ENCODE measurements at places on chromosomes 16 and 17.
A peak's percentile ranks its signal among the peaks of the same experiment; 100 is the strongest.

DNA sequence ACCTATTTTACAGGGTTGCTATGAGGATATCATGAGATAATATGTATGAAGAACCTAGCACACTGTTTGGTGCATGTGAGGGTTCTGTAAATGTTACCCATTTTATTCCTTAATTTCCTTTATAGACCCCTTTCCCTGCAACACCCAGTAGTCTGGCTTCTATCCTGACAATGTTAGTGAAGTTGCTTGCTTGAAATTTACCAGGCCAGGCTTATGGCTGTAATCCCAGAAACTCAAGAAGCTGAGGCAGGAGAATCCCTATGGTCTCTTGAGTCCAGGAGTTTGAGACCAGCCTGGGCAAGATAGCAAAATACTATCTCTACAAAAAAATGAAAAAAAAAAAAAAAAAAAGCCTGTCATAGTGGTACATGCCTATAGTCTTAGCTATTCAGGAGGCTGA is 722.0 kb downstream of the MAF start:
- DNase-seq, result no peak

- no peak for DNase-seq
Measured at GRCh38 chr16:10178080-10178479, 4.1 kb downstream of the GRIN2A start.

DNA sequence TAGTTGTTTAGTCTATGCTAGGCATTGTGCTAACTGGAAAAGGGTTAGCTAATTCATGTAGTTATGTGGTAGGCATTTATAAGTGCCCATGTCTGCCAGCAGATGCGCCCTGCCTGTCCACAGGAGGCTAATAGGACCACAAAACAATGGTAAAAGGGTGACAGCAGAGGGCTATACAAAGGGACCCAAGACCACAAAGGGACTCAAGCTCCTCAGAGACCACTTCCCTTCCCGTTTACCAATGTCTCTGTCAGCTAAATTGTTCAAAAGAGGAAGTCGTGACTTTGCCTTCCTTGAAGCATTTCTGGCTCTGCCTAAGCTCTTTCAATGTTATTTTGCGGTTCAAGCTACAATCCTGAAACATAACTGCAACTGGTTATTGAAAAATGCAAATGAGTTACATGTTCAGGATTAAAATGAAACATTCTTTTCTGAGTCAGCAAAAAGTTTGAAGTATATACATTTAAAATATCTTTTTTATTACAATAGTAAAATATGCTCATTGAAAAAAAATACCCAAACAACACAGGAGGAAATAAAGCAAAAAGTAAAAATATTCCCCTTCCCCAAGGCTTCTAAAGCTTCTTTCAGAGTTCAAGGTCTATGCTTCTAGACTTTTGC is 149.2 kb downstream of the MAF start:
- DNase-seq, result peak; percentile 88

GRCh38 chr16:78179666-78180065 is 80.2 kb downstream of the WWOX start:
- DNase-seq, result no peak

GRCh38 chr16:12255473-12255872 is 278.9 kb downstream of the SNX29 start:
- no peak for DNase-seq

GRCh38 chr16:2187212-2187611 is 9.2 kb downstream of the CASKIN1 start:
- no peak for DNase-seq

DNA sequence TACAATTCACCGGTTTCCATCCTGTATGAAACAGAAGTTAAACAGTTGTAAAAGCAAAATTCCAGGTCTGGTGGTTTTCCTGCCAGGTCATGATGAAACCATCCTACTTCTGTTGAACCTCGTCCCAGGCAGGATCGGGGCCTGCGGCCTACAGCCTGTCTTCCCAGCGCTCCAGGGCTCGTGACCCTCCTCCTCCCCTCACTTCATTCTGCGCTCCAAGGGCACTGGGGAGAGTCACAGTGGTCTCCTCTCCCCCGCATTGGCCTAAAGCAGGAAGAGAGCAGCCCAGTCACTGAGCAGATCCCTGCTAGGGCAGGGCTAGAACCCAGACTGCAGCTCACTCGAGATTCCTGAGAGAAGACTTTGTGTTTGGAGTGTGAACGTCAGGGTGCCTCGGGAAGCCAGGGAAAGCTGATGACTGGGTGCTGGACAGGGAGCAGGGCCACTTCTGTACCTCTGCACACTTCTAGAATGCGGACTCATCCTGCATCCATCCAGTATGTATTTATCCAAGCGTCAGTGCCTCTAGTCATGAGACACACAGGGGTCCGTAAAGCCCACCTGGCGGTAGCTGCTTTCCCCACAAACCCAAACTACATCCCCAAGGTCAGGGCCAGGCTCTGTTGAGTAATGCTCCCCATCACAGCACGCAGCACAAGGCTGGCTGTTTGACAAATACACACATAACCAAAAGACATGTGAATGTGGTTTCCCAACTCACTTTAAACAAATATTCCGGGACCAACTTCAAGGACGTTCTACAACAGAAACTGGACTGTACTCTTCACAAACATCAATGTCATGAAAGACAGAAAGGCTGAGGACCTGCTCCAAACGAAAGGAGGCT is 1.7 kb upstream of the ITGAE start:
- DNase-seq, result no peak

DNA sequence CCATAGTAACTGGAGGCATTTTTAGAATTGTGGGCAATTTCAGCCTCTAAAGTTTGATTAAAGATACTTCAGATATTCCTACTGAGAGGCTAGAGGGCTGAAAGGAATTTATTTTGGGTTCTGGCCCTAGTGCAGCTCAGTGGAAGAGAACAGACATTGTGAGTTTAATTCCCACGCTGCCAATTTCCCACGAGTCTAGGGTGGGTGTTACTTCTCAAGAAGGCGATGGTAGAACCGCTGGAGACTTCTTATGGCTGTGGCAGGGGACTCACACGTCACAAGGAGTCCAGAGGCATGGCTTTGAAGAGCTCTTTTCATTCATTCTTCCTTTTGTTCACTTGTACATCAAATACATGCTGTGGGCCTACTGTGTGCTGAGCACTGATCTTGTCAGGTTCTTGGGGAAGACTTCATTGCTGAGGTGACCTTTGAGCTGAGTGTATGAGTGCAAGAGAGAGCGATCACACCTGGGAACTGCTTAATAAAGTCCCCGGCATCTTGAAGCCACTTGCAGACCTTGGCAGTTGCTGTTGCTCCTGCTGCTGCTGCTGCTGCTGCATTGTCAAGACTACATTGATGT is 111.7 kb downstream of the WWOX start:
- no peak for DNase-seq

GRCh38 chr17:40450175-40450574 is 6.9 kb downstream of the IGFBP4 start:
- peak; percentile 65 for DNase-seq

DNA sequence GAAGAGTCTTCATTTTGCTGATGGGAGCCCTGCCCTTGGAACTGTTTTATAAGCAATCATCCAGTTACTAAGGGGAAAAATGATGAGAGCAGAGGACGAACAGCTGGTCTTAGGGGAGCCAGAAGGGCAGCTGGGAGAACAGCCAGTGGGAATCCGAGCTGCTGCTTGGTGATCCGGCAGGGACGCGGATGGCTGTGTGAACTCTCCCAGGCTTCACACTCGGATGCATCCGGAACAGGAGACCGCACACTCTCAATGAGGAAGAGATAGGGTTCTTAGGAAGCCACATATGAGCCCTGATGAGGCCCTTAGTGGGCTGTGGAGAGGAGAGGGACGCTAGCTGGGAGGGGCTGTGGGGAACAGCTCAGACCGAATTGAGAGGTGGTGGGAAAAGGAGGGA is 5.0 kb upstream of the CACNG5 start:
- DNase-seq, result no peak

DNA sequence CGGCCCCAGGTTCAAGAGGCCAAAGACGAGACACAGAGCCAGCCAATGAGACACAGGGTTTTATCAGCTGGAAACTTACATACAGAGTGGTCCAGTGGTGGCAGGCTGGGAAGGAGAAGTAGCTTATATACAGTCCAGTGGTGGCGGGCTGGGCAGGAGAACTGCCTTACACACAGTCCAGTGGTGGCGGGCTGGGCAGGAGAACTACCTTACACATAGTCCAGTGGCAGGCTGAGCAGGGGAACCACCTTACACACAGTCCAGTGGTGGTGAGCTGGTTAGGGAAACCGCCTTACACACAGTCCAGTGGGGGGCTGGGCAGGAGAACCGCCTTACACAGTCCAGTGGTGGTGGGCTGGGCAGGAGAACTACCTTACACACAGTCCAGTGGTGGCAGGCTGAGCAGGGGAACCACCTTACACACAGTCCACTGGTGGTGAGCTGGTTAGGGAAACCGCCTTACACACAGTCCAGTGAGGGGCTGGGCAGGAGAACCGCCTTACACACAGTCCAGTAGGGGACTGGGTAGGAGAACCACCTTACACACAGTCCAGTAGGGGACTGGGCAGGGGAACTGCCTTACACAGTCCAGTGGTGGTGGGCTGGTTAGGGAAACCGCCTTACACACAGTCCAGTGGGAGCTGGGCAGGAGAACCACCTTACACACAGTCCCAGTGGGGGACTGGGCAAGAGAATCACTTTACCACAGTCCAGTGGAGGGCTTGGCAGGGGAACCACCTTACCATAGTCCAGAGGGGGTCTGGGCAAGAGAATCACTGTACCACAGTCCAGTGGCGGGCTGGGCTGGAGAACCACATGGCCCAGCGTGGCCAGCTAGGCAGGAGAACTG is 90.9 kb downstream of the GAS7 start:
- peak; percentile 42 for DNase-seq

- DNase-seq, result no peak
Measured at GRCh38 chr16:86308514-86308913, 201.8 kb upstream of the FOXF1 start.

DNA sequence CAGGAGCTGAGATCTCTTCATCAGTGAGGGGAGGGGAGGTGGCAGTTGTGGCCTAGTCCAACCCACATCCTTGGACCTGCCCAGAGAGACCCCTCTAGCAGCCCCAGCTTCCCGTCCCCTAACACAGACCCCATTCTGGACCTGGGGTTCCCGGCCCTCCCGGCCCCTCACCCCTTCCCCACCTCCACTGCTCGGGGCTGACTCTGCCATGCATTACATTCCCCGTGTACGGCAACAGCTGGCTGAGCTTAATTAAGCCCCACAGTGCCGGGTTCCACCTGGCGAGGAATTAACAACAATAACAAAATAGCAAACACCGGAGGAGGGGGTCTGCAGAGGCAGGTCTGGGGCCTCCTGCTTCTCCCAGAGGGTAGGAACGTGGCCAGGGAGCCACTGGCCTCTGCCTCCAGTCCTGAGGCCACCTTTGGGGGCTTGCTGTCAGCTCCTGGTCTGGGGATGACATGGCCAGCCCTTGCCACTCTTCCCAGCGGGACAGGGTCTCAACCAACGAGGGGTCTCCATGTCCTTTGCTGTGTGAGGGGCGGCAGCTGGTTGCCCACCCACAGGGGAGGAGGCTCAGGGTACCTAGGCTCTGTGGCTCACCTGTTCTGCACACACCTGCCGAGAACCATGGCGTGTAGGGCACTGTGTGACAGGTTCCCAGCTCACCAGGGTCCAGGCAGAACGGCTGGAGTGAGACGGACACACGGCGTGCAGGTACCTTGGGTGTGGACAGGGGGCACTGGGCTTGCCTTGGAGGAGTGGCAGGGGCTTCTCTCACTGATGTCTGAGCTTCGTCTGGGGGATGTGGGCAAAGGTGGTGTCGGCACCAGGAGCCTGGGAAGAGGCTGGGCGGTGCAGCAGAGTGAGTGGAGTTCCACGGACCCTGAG is 46.9 kb upstream of the CBFA2T3 start:
- DNase-seq, result no peak

- peak; percentile 49 for DNase-seq
Measured at GRCh38 chr17:869567-870525, 87.7 kb downstream of the MRM3 start.

GRCh38 chr17:57605675-57606105 is 139.4 kb downstream of the CCDC182 start:
- DNase-seq, result no peak

DNA sequence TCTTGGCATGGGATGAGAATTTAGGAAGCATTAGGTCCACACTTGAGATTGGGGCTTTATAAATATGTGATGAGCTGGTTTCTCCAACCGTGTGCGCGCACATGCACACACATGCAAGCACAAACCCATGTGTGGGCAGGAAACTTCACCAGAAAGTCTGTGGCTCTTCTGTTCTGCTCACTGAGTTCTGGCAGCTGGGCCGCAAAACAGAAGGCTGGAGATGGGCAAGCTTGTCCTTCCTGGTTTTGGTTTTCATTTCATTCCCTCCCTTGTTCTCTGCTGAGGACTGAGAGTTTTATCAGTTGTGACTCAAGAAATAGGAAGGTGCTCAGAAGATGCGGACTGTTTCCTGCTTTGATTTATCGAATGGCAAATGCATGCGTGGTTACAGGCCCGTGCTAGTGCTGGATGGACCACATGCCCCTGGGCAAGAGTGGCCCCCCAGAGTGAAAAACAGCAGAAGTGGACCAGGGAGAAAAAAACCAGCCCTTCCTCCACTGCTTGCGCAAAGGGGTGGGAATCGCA is 14.1 kb downstream of the MAP3K14 start:
- DNase-seq, result no peak

- DNase-seq, result no peak
Measured at GRCh38 chr17:48052956-48053757, 5.0 kb downstream of the NFE2L1 start.

- peak; percentile 28 for DNase-seq
Measured at GRCh38 chr17:28597606-28598383, 1.0 kb downstream of the SPAG5 start.

GRCh38 chr16:14436401-14436955 is 193.6 kb downstream of the PARN start:
- no peak for DNase-seq

GRCh38 chr16:30966033-30966619 is 8.6 kb downstream of the SETD1A start:
- DNase-seq, result no peak

GRCh38 chr16:15572329-15573001 is 70.5 kb downstream of the MARF1 start:
- peak; percentile 68 for DNase-seq

- no peak for DNase-seq
Measured at GRCh38 chr17:61376931-61377838, 22.5 kb upstream of the TBX2 start.
